ENCODE measurements at places on chromosomes 2 and 18. TPM values are rescaled to one million over a fixed set of nuclear protein-coding genes. Genes with fewer than 3 reads are reported as not detected.

Gene SERPINB10
- not detected for total RNA-seq

Gene EPB41L5
- 66.3 TPM for total RNA-seq

Gene WDR35
- total RNA-seq: 26.4 TPM

Gene STRN
- total RNA-seq: 26.3 TPM

Gene DQX1
- total RNA-seq: 0.45 TPM
